Large intestine (tissue), 12 donors: ENCODE measurements at places on chromosomes 11 and 22.
A peak's percentile ranks its signal among the peaks of the same experiment; 100 is the strongest.

DNA sequence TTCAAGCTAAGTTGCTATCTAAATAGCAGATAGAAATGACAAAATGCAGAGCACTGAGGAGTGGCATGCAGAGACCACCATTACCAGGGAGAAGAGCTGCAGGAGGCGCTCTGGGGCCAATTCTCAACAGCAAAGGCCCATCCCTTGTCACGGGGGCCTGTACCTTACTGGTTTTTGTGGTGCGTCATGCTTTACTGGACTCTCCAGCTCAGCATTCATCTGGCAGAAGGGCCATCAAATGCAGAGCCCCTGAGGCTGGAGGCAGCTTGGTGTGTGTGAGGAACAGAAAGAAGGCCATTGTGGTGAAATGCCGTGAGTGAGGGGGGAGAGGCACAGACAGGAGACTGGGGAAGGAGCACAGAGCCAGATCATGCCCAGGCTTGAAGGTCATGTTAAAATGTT is 56.5 kb upstream of the NAV2 start:
- no peak for DNase-seq

GRCh38 chr22:24496661-24497060 is 1.5 kb downstream of the UPB1 start:
- DNase-seq = no peak

- DNase-seq = no peak
Observed at GRCh38 chr11:128603003-128603696, 15.8 kb upstream of the ETS1 start.

DNA sequence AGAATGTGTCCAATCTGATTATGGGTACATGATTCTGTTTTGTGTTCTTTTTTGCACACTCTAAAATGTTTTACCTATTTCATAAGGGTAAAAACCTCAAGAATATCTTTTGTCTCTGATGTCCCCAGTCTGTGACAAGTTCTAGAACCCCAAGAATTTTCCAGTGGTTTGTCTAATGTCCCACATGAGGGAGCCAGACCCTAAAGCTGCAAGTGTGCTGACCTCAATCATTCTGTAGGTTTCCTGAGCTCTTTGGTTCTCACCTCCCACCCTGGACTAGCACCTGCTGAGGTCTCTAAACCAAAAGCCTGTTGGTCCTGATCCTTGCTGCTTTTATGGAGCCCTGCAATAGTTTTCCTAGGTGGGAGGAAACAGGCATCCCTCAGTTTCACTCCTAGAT is 149.8 kb upstream of the MPPED2 start:
- no peak for DNase-seq

DNA sequence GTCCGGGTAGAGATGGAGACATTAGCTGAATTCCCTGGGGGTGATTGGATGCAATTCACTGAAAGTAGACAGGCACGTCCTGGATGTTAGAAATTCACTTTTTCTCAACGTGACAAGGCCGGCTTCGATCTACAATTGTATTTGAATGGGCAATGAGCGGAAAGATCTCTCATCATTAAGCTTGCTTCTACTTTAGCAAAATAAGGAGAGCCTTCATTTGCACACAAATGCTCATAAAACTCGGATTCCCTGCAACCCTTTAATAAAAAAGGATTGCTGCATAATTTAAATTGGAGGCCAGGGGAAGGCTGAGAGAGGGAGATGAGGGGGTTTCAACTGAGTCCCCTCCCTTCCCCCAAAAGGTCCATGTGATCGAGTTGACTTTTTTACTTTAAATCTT is 10.6 kb upstream of the PAX6 start:
- no peak for DNase-seq

DNA sequence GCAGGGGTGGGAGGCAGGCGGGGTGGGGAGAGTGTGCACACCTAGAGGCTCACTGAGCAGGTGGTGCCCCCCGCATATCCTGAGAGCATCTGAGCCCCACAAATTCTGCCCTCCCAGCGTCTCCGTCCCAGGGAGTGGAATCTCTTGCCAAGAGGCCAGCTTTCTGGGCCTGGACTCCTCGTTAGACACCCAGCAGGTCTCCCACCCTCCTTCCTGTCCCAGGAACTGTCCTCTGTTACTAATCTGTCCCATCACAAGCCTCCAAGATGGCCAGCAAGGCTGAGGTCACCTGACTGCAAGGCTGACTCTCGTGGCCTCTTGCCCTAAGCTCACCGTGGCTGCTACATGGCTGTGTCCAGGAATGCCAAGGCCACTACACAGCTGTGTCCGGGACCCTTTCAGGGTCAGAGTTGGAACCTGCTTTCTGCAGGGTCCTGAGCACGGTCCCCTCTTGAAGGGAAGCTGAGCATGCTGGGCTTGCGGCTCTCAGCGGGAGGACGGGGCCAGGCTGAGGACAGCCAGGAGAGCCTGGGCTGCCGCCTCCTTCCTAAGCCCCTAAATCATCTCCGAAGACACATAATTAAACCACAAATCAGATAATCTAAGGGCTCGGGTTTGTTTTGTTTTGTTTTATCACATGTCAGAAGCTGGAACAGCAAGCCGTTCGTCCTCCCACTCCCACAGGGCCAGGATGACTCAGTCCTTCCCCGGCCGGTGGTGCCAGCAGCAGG is 1327.3 kb downstream of the TBC1D22A start:
- peak; percentile 13 for DNase-seq

DNA sequence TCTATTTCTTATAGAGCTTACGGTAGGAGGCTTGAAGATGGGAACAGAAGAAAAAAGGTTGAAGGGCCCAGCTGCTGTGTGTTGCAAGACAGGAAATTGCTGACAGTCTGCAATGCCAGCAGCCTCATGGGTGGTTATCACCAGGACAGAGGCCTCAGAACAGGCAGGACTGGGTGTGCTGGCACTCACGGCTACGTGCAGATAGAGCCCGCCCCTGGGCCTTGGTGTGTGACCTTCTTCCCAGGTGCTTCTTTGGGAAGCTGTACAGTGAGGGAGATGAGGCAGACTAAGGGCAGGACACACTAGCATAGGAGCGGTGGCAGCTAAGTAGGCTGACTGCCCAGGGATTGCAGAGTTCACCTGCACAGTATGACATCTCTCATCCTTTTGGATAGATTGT is 12.6 kb downstream of the PRAME start:
- DNase-seq = no peak

DNA sequence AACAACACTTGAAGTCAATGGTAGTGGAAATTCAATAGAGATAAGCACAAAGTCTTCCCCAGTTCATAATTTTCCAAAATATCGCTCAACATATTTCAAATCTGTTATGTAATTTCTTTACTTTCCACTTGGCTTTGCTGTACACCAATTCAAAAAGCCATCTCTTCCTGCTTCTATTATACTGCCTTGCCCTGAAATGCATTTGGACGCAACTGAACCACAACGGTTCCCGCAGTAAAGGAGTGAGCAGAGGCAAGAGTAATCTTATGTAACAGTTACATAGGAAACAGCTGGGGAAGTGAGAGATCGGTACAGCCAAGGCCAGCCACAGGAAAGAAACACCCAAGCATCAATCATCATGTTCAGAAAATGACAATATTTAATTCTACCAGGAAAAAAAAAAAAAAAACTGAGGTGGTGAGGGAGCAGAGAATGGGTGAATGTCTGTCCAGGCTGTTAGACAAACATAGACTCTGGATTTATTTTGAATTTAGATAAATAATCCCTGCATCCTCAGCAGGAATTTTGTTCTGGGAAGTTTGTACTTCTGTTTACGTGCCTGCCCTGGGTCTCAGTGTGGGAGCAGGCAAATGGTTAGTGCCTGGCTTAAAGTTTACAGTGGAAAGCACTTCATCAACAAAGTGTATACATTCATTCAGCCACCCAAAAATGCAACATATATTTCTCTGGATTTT is 392.2 kb downstream of the ETS1 start:
- DNase-seq = no peak

GRCh38 chr11:79437278-79437980 is 3.4 kb downstream of the TENM4 start:
- DNase-seq = peak; percentile 59

GRCh38 chr11:130428316-130429119 is at the start of gene ADAMTS8:
ADAMTS8 (minus strand) TSS chr11:130428609; CDS start chr11:130428286, 323 bp downstream.
- peak; percentile 21 for DNase-seq

- no peak for DNase-seq
Observed at GRCh38 chr11:94494126-94494680, 419 bp downstream of the ANKRD49 start.

GRCh38 chr22:44885806-44886360 is 123.9 kb downstream of the PHF21B start:
- no peak for DNase-seq

GRCh38 chr11:115664313-115664712 is 160.1 kb upstream of the CADM1 start:
- DNase-seq = no peak
